Left lobe of liver (tissue), 2 donors: ENCODE measurements at places on chromosomes 16 and 17.
A peak's percentile ranks its signal among the peaks of the same experiment; 100 is the strongest.

GRCh38 chr16:84486126-84486525 lies 18.3 kb downstream of the MEAK7 start:
- peak; percentile 24 for DNase-seq

DNA sequence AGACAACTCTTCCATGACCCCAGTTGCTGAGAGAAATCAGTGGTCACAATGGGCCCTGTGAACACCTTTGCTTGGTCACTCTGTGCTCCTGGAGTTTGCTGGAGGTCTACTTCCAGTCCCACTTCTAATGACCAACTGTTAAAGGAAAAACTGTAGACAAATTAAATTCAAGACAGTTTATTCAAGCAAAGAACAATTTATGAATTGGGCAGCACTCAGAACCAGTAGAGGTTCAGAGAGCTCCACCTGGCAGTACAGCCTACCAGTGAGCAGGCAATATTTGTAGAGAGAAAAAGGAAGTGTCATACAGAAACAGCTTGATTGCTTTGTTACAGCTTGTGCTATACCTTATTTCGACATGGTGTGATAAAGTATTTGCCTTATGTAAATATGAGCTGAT lies 116.5 kb downstream of the HS3ST3B1 start:
- DNase-seq: no peak

DNA sequence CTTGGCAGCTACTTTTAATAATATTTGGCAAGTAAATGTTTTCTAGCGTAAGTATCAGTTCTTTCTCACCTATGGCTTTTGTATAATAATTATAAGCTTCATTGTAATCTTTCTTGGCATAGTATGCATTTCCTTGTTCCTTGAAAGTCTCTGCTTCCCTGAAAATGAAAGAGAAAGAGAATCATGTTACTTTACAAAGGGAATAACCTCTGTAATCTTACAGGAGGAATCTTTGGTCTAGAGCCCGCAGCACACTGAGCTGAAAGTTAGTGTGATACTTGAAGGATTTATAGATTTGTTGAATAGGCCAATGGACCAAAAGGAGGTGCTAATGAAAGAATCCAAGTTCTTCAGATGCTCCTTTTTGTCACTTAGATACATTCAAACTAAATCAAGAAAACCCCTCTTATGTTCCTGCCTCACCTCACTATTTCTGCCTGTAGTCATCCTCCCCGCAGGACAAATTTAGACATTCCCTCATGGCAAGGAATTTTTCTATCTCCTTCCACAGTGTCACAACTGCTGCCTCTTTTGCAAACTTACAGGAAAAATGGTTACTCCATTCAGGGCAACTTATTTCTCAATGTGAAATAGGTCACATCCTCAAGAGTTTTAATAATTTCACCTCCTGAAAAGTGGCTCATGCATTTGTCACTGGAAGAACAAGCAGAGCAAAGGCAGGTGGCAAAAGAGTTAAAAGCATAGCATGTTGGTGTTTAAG lies 16.7 kb downstream of the DNAJC7 start:
- no peak for DNase-seq

DNA sequence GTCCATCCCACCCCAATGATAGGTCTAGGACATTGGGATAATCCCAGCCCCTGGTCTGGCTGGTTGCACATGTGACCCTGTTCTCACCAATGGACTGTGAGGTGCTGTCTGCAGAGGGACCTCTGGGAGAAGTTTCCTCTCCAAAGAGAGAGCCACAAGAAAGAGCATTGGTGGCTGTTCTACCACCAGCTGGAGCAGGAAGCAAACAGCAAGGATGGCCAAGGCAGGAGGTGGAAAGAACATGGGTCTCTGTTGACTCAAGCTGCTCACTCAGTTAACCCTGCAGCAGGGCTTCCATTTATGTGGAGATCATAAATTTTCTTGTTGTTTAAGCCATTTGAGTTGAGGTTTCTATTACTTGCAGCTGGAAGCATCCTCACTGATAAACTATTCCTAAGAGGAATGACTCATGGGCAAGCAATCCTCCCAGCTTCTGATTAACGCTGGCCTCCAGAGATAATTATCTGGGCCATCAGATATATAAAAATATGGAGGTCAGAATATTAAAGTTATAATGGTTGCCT lies 52.6 kb downstream of the CYB5B start:
- DNase-seq: no peak
